ENCODE measurements at places on chromosomes 5 and 9.

DNA sequence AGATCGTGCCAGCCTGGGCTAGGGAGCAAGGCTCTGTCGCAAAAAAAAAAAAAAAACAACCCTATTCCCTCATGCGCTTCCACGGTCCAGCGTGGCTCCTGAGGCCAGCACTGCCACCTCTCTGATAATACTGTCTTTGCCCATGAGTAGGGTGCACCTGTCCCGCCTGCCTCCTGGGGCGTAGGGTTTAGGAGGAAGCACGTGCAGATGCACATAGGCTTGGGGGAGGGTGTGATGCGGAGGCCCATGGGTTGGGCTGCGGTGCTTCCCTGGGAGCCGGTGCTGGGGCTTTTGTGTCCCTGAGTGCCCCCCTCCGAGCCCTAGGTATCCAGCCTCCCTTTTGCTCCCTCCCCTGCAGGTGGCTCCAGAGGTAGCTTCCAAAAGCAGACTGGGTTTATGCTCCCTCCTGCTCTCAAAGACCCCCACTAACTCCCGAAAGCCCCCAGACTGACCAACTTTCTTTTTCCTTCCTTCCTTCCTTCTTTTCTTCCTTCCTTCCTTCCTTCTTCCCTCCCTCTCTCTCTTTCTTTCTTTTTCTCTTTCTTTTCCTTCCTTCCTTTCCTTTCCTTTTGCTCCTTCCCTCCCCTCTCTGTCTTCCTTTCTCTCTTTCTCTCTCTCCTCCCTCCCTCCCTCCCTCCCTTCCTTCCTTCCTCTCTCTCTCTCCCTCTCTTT lies 12.8 kb downstream of the FGFR4 start:
- peaks cover 36% of the 10 kb centered on the region for H3K36me3 ChIP-seq
- H3K4me3 ChIP-seq: no peak overlapping the region

- no peak overlapping the region for H3K4me3 ChIP-seq
- no peak for DNase-seq
- H3K36me3 ChIP-seq: no peaks in the 10 kb centered on the region
- no peaks in the 10 kb centered on the region for H3K4me1 ChIP-seq
These were observed 233.2 kb downstream of the SPATA31A1 start for GRCh38 chr9:39588500-39589137.

GRCh38 chr9:6926436-6926835 lies 168.7 kb downstream of the KDM4C start:
- H3K4me3 ChIP-seq: no peak overlapping the region
- peak; percentile 28 for DNase-seq
- H3K27ac ChIP-seq: no peak overlapping the region
- H3K36me3 ChIP-seq: no peaks in the 10 kb centered on the region

DNA sequence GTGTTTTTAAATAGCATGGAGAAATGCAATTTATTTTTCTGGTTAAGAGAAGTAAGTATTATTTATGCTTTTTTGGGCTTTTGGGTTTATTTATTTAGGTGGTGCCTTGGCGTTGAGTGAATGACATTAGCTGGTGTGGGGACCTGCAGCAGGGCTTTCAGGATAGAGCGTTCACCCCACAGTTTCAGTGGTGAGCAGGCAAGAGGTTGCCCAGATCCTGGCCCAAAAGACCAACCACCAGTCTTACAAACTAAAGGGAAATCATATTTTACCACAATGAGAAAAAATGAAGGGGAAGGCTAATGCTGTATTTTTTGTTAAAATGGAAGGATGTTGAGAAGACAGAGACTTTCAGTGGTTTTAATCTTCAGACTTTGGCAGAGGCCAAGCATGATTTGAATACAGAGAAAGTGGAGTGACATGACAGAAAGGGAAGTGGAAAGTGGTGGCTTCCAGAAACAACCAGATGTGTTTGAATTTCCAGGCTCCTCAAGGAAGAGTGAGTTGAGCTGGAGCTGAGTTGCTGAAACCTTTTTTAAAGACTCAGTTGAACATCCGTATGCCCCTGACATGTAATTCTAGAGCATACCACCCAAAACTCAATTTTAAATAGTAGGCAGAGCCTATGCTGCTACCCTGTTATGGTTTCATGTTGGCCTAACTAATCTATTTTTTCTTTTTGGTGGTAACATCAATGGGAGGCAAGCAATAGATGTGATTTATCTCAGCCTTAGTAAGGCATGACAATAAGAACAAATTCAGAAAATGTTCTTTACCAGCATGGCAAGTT lies 94.8 kb downstream of the AOPEP start:
- DNase-seq: no peak
- H3K4me1 ChIP-seq: peaks cover 9% of the 10 kb centered on the region

DNA sequence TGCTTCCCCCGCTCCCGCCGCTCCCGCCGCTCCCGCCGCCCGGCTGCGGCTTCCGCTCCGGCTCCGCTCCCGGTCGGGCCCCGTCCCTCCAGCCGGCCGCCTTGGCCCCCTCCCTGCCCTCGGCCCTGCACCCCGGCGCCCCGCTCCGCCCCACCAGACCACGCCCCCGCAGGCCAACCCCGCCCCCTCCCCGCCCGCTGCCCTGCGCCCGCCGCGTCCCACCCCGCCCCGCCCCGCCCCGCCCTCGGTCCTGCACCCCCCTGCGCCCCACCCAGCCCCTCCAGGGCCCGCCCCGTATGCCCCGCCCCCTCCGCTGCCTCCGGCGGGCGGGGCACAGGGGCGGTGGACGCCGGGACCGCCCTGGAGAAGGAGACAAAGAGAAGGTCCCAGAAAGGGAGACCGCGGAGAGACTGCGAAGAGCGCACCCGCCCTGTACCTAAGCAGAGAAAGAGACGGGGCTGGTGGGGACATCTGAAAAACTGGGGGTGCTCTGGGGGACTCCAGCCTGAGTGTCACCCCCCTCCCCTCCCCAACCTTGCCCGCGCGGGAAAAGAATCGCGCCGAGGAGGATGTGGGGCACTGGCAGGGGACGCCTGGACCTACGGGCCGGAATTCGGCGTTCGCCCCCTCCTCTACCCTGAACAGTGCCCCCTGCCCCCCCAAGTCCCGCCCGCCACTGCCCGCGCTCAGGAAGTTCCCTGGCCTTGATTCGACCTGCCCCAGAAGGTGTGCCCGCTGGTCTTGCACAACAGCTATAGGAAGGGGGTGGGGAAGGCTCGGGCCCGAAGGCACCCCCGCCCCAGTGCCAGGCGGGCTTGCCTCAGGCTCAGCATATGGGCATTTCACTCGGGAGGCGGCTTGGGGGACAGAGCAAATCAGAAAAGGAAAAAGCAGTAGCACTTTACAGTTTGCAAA lies 42.8 kb upstream of the STXBP1 start:
- peak overlapping the region; percentile 100 for H3K4me3 ChIP-seq
- peaks cover 44% of the 10 kb centered on the region for H3K4me1 ChIP-seq
- peak; percentile 83 for DNase-seq
- H3K27ac ChIP-seq: peak overlapping the region; percentile 96

DNA sequence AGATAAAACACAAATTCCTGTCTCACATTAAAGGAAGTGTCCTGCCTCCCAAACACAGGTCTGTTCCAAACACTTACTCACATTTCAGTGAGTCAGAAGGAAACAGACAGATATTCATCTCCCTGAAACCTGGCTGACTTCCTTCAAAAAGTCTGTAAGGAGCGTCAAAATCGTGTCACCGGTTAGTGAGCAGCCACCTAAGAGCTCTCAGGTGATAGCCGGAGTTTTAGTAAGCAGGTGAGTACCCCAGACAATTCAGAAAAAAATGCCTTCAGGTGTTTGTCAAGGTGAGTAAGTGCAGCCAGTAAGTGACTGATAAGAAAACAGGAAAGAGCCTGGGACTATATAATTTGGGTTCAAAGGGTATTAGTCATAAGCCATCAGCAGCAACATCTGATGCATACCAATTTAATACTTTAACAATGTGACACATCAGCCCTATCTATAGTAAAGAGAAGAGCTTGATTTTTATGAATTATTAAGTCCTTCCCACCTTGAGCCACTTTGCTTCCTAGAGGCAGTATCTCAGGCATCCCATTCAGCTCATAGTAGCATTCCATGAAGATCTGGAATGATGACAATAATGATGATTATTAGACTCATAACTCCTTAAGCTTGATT lies 1.3 kb upstream of the ITGA2 start:
- H3K27ac ChIP-seq: peak overlapping the region; percentile 51
- H3K27me3 ChIP-seq: no peaks in the 10 kb centered on the region
- DNase-seq: no peak
- peaks cover 9% of the 10 kb centered on the region for H3K4me1 ChIP-seq
- no peak overlapping the region for H3K4me3 ChIP-seq

DNA sequence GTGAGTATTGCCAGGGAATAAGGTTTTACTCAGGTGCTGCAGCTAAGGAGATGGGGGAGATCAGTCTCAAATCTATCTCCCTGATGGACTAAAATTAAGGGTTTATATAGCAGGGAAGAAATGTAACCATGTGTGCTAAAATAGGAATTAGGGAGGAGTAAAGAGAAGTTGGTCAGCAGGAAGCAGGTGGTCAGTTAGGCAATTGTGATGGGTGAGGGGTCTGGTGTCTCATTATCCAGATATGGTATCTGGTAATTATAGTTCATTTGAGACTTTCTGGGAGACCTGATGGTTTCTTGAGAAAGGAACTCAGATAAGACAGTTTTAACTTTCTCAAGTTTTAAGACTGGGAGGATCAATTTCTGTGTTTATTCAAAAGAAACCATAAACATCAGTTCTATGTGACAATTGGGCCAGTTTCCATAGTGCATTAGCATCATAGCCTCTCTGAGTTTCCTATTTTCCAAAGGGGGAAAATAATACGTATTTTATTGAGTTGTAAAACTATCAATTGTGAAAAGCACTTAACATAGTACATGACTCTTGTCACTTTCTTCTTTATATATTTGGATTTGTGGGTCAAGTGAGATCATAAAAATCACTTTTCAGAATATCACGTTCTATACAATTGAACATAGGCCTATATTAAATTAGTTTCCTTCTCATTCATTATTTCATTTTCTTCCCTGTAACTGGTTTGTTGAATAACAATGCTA lies 115.9 kb downstream of the ZSWIM6 start:
- H3K4me1 ChIP-seq: no peaks in the 10 kb centered on the region
- DNase-seq: no peak
- no peaks in the 10 kb centered on the region for H3K27me3 ChIP-seq
- H3K4me3 ChIP-seq: no peak overlapping the region
- no peaks in the 10 kb centered on the region for H3K36me3 ChIP-seq
- no peak overlapping the region for H3K27ac ChIP-seq

DNA sequence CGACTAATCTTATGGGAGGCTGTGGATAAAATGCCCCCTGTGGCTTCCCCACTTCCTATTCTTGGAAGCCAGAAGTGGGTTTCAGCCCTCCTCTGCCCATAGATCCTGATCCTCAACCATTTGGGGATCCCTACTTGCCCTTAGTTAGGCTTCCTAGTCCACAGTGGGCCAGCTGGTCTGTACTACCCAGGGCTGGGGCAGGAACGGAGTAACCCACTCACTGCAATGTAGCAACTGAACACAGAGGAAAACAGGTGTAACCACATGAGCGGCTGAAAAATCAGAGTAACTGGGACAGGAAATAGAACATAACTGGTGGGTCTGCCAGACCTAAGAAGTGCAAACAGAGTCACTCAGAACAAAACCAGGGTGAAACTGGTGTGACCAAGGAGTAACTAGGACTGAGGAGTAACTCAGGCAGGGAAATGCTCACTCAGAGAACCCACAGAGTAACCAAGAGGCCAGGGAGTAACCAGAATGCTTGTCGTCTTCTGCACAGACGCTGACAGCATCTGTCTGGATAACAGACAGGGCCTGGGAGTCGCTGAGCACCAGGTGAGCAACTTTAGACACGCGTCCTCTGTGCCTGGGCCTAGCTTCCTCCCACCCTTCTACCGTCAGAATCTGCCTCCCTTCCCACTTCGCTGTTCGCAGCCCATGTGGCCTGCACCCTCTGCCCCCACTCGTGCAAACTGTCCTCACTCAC lies 1.0 kb downstream of the AQP3 start:
- H3K36me3 ChIP-seq: no peaks in the 10 kb centered on the region
- H3K4me3 ChIP-seq: no peak overlapping the region
- DNase-seq: peak; percentile 20
- H3K27ac ChIP-seq: no peak overlapping the region

- H3K27ac ChIP-seq: no peak overlapping the region
- H3K27me3 ChIP-seq: no peaks in the 10 kb centered on the region
- H3K4me1 ChIP-seq: peaks cover 4% of the 10 kb centered on the region
- H3K4me3 ChIP-seq: no peak overlapping the region
These were observed 46.1 kb upstream of the ZBED3 start for GRCh38 chr5:77133061-77133758.

DNA sequence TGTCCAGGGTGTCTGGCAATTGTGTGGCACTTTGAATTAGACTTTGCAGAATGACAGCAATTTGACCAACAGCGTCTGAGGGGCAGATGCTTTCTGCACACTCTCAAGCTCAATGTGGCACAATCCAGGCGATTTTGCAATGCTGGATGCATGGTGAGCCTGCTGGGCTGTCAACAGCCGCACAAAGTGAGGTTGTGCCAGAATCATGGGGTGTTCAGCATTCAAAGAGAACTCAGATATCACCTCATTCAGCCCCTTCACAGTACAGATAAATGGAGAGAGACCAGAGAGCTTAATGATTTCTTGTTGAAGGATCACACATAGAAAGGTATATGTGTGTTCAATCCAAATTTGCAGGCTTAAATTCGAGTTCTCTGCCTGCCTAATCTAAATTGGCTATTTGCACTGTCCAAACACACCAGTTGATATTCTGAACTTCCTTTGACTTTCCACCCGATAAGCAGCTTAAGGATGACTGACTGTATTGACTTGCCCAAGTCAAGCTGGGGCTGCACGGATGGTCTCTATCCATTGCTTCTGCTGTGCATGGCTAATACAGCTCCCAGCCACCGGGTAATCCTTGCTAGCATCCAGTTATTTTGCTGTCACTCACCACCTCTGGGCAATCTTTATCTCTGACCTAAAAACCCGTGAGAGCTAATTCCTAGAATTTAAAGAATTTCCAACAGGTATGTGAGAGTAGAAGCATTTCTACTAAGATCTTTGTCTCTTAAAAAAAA lies 157.9 kb upstream of the TAS2R1 start:
- H3K4me3 ChIP-seq: no peak overlapping the region
- H3K27me3 ChIP-seq: peaks cover 11% of the 10 kb centered on the region
- H3K36me3 ChIP-seq: no peaks in the 10 kb centered on the region

DNA sequence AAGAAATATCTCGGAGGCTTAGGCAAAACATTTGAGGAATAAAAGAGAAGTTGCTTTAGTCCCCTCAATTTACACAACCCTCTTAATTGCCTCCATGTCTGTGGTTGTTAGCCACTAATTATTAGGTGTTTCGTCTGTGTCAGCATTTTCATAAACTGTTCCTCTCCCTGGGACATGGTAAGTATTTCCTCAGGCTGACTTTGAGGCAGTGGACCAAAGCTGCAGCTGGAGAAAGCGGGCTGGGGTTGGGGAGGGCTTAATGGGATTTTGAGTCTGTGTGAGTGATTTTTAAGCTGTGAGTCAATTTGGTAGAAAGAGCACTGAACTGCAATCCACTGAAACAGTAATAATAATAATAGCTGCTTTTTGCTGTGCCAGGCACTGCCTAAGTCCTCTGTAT lies 13.0 kb upstream of the TTC1 start:
- H3K27me3 ChIP-seq: peaks cover 19% of the 10 kb centered on the region
- no peak overlapping the region for H3K27ac ChIP-seq
- H3K4me3 ChIP-seq: no peak overlapping the region
- peaks cover 2% of the 10 kb centered on the region for H3K4me1 ChIP-seq
- DNase-seq: no peak
- no peaks in the 10 kb centered on the region for H3K36me3 ChIP-seq

Data from mesenchymal stem cell (in vitro differentiated cells and primary cell).